ENCODE measurements at places on chromosomes 3 and 15.

DNA sequence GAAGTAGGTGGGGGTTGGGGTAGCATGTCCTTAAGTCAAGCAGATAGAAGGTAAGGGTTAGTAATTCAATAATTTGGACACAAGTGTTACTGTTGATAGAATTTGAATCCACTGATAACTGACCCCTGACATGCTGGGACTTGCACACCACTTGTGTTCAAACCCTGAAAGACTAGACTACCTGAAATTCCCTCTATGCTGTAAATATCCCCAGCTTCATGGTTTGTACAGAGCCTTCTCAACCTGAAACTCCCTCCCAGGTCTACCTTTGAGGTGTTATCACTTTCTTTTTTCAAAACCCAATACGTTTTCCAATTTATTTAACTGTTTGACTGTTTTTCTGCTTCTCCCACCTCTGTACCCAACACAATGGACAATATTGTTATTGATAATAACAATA lies 459.6 kb downstream of the NLGN1 start:
- no peak for DNase-seq

DNA sequence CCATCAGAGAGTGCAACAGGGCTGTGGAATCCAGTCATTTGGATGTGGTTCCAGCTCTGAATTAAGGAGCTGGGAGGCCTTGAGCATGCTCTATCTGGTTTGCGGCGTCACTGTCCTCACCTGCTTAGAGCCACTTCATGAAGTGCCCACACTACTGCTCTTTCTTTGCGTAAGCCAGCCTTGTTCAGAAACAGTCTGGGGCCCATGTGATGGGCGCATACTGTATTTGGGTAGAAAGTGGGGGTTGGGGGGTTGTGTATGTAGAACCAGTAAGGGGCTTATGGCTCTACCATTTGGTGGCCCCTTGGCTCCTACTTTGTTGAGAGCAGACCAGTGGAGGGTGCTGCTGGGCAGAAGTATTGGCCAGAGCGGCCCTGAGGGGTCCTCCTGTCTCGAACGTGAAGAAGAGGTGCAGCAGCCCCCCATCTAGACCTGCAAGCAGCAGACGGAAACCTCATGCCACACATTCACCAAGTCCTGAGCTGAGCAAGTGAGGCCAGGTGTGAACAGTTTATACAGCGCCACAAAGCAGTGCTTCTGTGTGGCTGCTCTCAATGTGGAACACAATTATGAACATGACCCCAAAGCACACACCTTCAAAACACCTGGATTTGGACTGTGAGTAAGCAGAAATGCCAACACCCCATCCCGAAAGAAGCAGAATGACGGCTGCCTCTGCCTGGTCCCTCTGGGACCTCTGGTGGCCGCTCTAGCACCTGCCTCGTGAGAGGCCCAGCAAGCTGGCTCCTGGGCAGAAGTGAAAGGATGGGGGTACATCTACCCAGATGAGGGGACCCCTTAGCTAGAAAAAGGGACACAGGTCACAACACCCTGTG lies 26.6 kb downstream of the SRPRB start:
- no peak for DNase-seq

DNA sequence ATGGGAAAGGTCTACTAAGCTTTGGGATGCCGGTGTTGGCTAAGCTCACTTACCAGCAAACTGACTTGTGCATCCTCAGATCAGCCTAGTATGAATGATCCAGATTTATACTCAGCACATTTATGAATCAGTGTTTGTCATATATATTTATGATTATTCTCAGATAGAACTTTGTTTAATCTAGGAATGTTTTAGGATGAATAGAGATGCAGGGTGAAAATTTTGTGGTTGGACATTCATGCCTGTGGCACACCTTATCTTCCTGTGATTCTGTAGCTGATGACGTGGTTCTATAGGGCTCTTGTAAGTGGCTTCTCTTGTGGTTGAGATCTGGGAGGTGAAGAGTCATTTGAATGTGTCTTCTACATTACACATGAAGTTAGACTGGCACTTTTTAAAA lies 11.4 kb downstream of the CDIN1 start:
- DNase-seq, result no peak

- DNase-seq, result no peak
These were observed 13.2 kb upstream of the CCDC13 start for GRCh38 chr3:42786212-42786611.

GRCh38 chr3:160921020-160921635 lies 165.1 kb downstream of the PPM1L start:
- peak; percentile 51 for DNase-seq

GRCh38 chr3:177565981-177566380 lies 368.7 kb upstream of the TBL1XR1 start:
- no peak for DNase-seq

- no peak for DNase-seq
These were observed 168.4 kb downstream of the STAC start for GRCh38 chr3:36548712-36549111.

DNA sequence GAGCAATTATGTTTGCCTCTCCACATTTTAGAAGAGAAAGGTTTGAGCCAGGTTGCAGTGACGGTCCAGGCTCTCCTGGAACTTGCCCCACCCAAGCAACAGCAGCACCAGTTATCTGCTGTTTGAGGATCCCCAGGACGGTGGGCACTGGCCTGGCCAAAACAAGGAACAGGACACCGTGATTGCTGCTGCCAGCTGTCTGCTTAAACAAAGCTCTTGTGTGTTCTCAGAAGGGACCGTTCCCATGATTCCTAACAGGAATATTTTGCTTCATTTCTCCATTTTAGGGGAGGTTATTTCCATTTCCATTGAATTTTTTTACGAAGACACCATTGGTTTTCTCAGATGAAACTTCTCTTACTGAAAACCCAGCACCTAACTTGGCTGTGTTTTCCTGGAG lies 66.4 kb upstream of the RPL35A start:
- no peak for DNase-seq

All from Kasumi-1 (cell line).